ENCODE measurements at places on chromosomes 4 and X.

- no peak for DNase-seq
Measured at GRCh38 chrX:118865231-118865630, 41.6 kb downstream of the ZCCHC12 start.

DNA sequence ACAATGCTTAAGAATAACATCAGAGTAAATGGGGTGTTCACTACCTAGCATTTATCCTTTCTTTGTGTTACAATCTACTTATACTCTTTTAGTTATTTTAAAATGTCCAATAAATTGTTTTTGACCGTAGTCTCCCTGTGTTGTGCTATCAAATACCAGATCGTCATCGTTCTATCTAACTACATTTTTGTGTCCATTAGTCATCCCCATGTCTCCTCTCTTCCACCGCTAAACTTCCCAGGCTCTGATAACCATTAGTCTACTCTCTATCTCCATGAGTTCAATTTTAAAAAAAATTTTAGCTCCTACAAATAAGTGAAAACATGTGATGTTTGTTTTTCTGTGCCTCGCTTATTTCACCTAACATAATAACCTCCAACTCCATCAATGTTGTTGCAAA lies 381.9 kb downstream of the PRDM5 start:
- no peak for DNase-seq

GRCh38 chrX:87516717-87517121 lies 883 bp upstream of the KLHL4 start:
- DNase-seq: no peak

DNA sequence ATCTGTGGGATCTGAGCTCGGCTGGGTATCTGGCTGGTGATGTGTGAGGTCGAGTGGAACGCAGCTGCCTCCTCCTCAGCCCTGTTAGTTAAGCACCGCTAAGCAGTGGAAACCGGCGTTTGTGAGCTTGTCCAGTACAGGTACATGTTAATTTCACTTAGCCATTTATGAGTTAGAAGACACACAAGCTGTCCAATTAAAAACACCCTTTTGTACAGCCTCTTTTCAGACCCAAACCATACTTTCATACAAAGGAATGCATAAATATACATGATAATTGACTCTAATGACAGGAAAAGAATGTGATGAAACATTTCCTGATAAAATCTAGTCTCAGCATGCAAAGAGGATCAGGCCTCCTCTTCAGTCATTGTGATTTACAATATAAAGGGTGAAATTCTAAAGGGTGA lies 163.6 kb upstream of the FAT1 start:
- no peak for DNase-seq

- no peak for DNase-seq
Measured at GRCh38 chr4:166366012-166366411, 493.0 kb downstream of the TLL1 start.
